ENCODE measurements at places on chromosomes 2 and 18.

GRCh38 chr2:119184512-119184911 lies 26.0 kb upstream of the C1QL2 start:
- DNase-seq: no peak

DNA sequence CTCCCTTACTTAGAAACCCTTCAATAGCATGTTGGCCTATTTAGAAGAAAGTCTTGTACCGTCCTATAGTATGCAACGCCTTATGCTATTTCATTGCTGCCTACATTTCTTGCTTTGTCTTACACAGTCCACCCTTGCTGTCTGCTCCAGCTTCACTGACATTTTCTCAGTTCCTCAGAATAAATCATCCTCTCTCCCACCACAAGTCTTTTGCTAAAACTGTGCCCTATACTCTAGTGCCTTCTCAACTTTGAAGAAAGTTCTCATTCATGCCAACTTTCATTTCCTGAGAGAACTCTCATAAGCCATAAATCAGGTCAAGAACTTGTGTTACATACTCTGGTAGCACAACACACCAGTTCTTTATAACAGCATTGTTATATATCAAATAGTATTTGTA lies 54.3 kb upstream of the COL3A1 start:
- DNase-seq: no peak

- no peak for DNase-seq
These were observed 647.6 kb downstream of the CPS1 start for GRCh38 chr2:211203986-211204385.

DNA sequence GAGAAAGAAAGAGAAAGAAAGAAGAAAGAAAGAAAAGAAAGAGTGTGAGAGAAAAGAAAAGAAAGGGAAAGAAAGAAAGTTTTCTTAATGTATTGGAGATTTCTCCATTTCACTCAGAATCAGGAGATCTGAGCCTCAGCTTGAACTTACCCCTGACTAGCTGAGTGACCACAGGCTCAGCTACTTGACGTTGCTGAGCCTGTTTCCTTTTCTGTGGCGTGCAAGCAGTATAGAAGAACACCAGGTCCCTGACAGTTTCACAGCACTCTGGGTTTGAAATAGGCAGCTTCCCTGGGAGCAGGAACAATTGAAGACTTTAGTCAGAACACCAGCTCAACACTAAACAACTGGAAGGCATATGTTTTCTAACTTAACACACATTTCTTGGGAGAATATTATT lies 44.7 kb downstream of the MARCO start:
- no peak for DNase-seq

DNA sequence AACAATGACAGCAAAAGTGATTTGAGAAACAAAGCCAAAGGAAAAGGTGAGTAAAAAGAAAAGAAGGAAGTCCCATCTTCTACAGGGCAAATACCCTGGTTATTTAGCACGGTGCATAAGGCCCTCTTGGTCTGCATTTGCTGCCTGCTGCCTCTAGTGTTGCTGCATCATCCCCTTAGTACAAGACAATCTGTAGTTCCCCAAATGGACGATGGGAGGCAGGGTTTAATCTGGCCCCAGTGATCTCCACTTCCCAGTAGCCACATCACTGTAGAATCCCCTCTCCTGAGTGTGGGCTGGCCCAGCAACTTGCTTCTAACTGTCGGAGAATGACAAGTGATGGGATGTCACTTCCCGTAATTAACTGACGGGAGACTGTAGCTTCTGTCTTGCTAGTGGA lies 85.1 kb downstream of the CTAGE1 start:
- DNase-seq: no peak

- no peak for DNase-seq
These were observed 10.6 kb upstream of the FAM117B start for GRCh38 chr2:202624133-202624532.

DNA sequence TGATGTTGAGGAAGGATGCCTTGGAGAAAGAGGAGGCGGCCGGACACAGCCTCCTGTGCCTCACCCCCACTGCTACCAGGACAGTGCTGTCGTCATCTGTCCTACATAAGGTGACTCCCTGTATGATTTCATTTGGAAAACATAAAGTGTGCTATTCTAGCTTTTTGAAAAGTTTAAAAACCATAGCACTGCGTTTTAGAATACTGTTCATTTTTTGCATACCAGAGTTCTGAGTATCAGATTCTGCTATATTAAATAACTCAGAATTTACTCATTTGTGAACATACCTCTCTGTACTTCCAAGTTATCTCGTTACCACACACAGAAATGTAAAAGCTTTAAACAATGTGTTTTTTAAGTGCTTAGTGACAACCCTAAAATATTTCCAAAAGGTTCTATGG lies 302.9 kb downstream of the LRRTM1 start:
- no peak for DNase-seq

GRCh38 chr18:74152857-74153256 lies 4.5 kb downstream of the TIMM21 start:
- DNase-seq: no peak

DNA sequence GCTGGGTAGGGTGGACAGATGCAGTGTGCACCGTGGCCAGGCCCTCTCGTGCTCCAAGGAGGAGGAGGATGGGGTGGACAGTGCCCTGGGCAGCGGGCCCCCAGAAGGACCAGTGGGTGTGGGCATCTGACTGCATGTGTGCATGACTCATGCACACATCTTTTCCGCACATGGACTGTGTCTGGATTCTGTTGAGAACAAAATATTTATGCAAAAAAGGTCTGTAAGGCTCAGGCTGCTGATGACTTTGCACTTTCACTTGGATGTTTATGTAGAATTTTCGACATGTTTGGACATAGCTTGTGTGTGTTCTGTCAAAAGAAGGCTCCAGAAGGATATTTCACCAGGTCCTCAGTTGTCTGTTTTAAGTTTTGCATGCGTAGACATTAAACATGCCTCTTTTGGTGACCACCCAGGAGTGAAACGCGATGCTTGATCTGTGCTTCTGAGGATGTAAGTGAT lies 45.6 kb downstream of the MTCL1 start:
- DNase-seq: no peak

DNA sequence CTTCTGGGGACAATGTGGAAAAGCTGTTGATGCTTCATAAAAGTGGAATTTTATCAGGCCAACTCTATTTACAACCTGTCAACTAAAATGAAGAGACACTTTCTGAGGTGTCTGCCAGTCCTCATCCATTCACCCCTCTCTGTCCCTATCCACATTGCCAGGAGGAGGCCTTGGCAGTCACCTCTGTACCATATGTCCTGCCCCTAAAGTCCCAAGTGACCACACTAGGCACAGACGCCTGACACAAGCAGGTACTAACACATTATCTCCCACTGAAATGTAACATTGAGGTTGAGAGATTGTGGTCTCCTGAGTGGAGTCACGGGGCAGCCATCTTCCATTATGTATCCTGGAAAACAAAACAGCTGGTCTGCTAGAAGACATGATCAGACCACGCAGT lies 71.4 kb downstream of the OSBPL1A start:
- DNase-seq: no peak

- DNase-seq: no peak
These were observed 28.3 kb downstream of the CDC42EP3 start for GRCh38 chr2:37642907-37643729.

Measured in effector memory CD8-positive, alpha-beta T cell (primary cell).